RWPE2 (cell line): ENCODE measurements at places on chromosomes 1 and 21.
A peak's percentile ranks its signal among the peaks of the same experiment; 100 is the strongest.

DNA sequence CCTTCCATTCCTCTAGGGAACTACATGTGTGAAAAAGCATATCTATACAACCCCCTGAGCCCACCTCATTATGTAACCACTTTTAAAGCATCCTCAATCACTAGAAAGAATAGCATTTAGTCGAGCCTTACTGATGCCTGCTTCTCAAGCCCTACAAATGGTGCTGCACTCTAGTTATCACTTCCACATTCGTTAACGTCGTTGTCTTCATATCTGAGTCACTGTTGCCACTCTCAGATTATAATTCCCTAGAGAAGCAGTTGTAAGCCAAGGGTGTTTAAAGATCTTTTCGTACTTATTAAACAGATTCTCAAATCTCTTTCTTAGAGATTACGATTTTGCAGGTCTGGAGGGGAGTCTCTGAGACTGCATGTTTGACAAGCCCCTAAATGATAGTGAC is 16.5 kb downstream of the ATP1B1 start:
- peaks cover 79% of the 10 kb centered on the region for H3K36me3 ChIP-seq
- H3K4me1 ChIP-seq = peaks cover 17% of the 10 kb centered on the region
- no peak for DNase-seq
- no peak overlapping the region for H3K27ac ChIP-seq
- no peak overlapping the region for H3K4me3 ChIP-seq
- no peaks in the 10 kb centered on the region for H3K27me3 ChIP-seq

DNA sequence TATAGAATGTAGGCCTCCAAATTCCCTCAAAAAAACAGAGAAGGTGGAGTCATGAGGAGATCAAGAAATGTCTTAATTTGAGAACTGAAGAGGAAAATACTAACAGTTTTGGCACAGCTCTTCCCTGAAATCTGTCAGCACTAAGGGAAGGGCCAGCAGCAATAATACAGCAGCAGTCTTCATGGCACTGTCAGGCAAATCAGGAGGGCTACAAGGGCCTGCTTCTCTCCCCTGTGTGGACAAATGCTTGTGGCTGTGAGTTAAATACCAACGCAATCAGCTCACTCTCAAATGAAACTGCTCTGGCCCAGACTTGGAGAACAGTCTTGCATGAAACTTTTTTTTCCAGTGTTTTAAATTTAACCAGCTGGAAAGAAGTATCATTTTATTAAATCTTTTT is 20.5 kb upstream of the CNN3 start:
- H3K4me3 ChIP-seq = no peak overlapping the region
- DNase-seq = no peak
- no peaks in the 10 kb centered on the region for H3K36me3 ChIP-seq

DNA sequence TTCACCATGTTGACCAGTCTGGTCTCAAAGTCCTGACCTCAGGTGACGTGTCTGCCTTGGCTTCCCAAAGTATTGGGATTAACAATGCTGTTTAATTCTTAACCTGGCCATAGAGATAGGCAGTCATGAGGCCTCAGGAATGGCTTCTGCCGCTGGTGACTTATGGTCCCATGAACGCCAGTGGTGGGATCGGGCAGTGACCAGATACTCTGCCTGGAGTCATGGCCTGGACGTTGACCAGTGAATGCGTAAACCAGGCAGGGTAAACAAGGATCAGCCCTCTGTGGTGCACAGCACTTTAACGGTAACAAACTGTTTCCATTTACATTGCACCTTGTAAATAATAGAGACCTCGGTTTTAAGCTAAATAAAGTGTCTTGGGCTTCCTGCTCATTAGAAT is 23.0 kb downstream of the MTARC1 start:
- H3K27ac ChIP-seq = no peak overlapping the region
- no peaks in the 10 kb centered on the region for H3K27me3 ChIP-seq
- no peak overlapping the region for H3K4me3 ChIP-seq
- no peak for DNase-seq
- H3K36me3 ChIP-seq = no peaks in the 10 kb centered on the region

DNA sequence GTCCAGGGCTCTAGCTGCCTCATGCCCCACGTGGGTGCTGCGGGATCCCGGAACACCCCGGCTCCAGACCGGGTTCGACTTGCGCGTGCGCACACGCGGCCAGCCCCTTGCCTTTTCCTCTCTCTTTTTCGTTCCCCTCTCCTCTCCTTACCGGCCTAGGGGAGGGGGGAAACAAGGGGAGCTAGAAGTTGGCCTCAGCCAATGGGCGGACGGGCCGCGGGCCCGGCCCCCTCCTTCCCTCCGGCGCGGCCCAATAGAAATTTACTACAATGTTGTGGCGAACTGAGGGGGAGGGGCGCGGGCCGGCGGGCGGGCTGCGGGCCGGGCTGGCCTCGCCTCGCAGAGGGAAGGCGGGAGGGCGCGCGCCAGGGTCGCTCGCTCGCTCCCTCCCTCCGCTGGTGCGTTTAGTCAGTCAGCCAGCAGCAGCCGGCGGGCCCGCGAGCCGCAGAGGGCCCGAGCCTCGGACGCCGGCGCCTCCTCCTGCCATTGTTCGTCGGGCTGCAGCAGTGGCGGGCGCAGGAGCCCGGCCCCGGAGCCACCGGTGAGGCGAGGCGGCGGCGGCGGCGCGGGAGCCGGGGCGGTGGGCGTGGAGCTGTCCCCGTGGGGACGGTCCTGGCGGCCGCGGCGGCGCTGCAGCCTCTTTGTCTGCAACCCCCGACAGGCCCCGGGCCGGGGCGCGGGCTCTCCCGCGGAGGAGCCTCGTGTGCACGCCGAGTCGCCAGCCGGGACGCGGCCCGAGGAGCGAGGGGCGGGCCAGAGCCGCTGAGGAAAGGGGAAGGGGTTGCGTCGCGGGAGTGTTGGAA is at the start of gene EPB41:
Gene EPB41, plus strand, starts transcription at position 342 of the 803 bp plus-strand sequence. CDS start 72,869 bp downstream, outside the sequence.
- no peaks in the 10 kb centered on the region for H3K36me3 ChIP-seq
- H3K4me3 ChIP-seq = peak within 1 kb of the TSS; percentile 52
- H3K27ac ChIP-seq = no peak within 1 kb of the TSS
- H3K4me1 ChIP-seq = no peaks in the 10 kb centered on the region
- DNase-seq = peak; percentile 82
- H3K27me3 ChIP-seq = no peaks in the 10 kb centered on the region

GRCh38 chr1:10941891-10942541 is 70.4 kb upstream of the TARDBP start:
- no peaks in the 10 kb centered on the region for H3K27me3 ChIP-seq
- no peak overlapping the region for H3K4me3 ChIP-seq
- no peaks in the 10 kb centered on the region for H3K36me3 ChIP-seq
- no peaks in the 10 kb centered on the region for H3K4me1 ChIP-seq

DNA sequence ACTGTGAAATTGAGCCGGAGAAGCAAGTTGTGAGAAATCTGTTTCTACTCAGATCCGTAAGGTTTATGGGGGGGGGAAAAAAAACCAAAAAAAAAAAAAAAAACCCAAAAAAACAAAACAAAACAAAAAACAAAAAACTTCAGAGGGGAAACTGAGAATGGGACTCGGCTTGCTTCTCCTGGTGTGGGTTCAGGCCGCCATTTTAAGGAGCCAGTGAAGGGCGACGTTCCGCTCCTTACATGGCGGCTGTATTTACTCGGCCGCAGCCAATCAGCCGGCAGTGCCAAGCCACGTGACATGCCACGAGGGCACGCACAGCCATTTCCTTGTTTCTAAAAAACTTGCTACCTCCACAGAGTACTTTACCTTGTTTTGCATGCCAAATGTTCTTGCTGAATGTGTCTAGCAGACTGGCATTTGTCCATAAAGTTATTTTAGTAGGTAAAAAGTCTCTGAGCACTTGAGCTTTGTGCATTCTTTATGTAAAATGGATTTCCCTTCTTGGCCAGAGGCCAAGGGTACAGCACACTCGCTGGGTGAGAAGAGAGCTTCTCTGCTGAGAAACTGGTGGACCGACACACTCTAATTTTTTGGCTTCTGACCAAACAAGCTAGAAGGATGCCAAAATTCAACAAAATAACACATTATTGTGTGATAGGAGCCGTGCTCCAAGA is 101.8 kb downstream of the NFIA start:
- H3K27me3 ChIP-seq = no peaks in the 10 kb centered on the region
- peaks cover 26% of the 10 kb centered on the region for H3K4me1 ChIP-seq

GRCh38 chr1:100309863-100310262 is 42.4 kb upstream of the CDC14A start:
- no peak overlapping the region for H3K4me3 ChIP-seq
- peaks cover 5% of the 10 kb centered on the region for H3K4me1 ChIP-seq
- DNase-seq = no peak
- H3K36me3 ChIP-seq = no peaks in the 10 kb centered on the region
- H3K27me3 ChIP-seq = no peaks in the 10 kb centered on the region

DNA sequence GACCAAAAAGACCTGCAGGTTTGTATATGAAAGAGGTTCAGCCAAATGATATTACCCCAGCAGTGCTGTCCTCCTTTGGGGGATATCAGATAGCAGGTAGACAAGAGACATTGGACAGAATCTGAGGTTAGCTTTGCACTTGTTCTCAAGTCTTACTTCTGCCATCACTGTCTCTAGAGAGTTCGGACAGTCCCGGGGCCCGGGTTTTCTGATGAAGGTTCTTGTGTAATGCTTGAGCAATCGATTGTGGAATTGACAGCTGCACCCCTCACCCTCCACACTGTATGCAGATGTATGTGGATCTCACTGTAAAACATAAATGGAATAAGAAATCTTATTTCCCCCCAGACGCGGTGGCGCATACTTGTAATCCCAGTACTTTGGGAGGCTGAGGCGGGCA is 56.2 kb upstream of the MORC3 start:
- H3K4me3 ChIP-seq = no peak overlapping the region
- H3K27ac ChIP-seq = no peak overlapping the region

- no peak overlapping the region for H3K4me3 ChIP-seq
- H3K4me1 ChIP-seq = no peaks in the 10 kb centered on the region
Measured at GRCh38 chr1:215210167-215210566, 127.6 kb downstream of the KCNK2 start.

- no peaks in the 10 kb centered on the region for H3K27me3 ChIP-seq
- H3K36me3 ChIP-seq = no peaks in the 10 kb centered on the region
- H3K4me1 ChIP-seq = peaks cover 21% of the 10 kb centered on the region
- DNase-seq = no peak
- peak overlapping the region; percentile 53 for H3K27ac ChIP-seq
Measured at GRCh38 chr1:39988618-39989343, 33.8 kb downstream of the MFSD2A start.

GRCh38 chr1:65449214-65449823 is 28.9 kb downstream of the LEPR start:
- DNase-seq = no peak
- H3K27me3 ChIP-seq = no peaks in the 10 kb centered on the region
- no peaks in the 10 kb centered on the region for H3K4me1 ChIP-seq
- no peaks in the 10 kb centered on the region for H3K36me3 ChIP-seq

DNA sequence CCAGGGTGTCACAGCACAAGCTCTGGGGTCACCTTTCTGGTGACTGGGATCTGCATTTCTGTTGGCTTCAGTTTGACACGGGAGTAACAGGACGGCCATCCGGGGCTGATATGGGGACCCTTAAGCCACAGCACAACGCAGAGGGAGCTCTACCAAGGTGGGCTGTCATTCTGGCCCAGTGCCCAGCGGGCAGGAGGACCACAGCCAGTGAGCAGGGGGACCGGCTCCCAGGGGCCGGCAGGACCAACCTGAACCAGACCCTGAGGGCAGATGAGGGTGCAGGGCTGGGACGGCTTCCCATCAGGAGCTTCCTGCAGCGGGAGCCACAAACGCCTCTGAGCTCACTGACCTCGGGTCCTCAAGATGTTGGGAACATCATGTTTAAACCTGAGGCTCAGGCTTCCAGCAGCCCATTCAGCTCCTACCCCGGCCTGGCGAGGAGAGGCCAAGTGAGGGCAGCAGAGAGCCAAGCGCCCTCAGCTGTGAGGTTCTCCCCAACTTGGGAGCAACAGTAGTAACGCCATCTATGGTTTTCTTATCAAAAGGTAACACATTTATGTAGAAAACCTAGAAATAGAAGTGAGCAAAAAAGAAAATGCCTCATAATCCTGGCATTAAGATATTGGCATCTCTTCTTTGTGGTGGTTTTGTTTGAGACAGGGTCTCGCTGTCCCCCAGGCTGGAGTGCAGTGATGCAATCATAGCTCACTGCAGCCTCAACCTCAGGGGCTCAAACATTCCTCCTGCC is 26.8 kb downstream of the TMEM201 start:
- no peak overlapping the region for H3K4me3 ChIP-seq
- H3K4me1 ChIP-seq = no peaks in the 10 kb centered on the region
- H3K27ac ChIP-seq = no peak overlapping the region

DNA sequence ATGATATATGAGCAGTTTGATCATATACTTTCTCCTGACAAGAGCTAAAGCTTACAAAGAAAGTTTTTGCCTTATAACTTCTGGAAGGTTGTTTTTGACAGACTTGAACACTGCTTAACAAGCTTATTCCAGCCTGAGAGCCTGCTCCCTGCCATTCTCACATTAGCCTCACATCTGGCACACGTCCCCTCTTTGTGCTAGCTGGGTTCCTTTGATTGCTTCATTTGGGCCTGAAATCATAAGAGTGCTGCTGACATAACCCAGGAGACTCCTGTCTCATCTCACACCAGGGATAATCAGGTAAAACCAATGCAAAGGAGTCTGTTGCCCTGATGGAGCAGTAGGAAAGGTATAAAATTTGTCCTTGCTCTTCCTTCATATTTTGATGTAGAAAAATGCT is 1411.7 kb upstream of the B3GALT2 start:
- H3K4me3 ChIP-seq = no peak overlapping the region
- H3K27ac ChIP-seq = no peak overlapping the region
- no peaks in the 10 kb centered on the region for H3K27me3 ChIP-seq
- H3K36me3 ChIP-seq = no peaks in the 10 kb centered on the region

DNA sequence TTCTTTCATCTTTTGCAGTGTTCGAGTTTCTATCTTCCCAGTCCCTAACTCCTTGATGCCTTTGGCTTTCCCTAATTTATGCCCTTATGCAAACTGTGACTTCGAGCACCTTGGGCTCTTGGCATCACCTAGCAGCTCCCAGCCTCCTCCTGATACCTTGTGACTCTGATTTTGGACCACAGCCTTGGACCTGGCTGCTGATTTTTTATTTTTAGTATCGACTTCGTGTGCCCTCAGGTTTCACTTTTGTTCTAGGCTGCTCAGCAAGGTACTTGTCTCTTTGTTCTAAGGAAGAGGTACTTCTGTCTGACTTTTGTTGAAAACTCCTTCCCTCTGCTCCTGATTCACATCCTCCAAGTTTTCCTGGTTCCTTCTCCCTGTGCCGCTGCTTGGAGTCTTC is 69.6 kb upstream of the KCNK1 start:
- peak overlapping the region; percentile 8 for H3K27ac ChIP-seq
- no peak for DNase-seq
- H3K4me1 ChIP-seq = peaks cover 12% of the 10 kb centered on the region
- no peaks in the 10 kb centered on the region for H3K36me3 ChIP-seq

- peak overlapping the region; percentile 83 for H3K27ac ChIP-seq
- no peak for DNase-seq
- peaks cover 1% of the 10 kb centered on the region; the same call in 1 of the 2 replicates for H3K36me3 ChIP-seq
- no peak overlapping the region for H3K4me3 ChIP-seq
- H3K4me1 ChIP-seq = peaks cover 33% of the 10 kb centered on the region
Measured at GRCh38 chr1:42173961-42174735, 9.6 kb upstream of the GUCA2A start.
